ENCODE measurements at places on chromosomes 13 and 19.

GRCh38 chr19:42303101-42303464, 659 bp upstream of the PAFAH1B3 start:
- no peak for DNase-seq

- DNase-seq: no peak
These were observed 135.1 kb downstream of the FREM2 start for GRCh38 chr13:38821770-38822551.

GRCh38 chr19:35791814-35792279, 16.5 kb downstream of the ARHGAP33 start:
- DNase-seq: no peak

- no peak for DNase-seq
These were observed 57.3 kb downstream of the SMARCA4 start for GRCh38 chr19:11018179-11018578.

DNA sequence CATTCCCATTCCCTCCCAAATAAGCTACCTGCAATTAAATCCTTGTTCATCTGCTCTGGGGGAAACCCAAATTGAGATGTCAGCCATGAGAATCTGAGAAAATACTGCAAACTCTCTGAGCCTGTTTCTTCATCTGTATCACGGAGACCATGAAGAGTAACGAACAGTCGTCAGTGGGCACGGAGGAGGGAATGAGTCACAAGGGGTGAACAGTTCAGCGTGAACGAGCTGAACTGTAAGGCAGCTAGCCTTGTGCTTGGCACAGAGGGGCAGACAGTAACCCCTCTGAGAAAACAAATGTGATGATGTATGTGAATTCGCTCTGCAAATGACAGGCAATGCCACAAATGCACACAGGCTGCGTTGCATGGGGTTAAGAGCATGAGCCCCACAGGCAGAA, 288.7 kb downstream of the FOXO1 start:
- DNase-seq: no peak

DNA sequence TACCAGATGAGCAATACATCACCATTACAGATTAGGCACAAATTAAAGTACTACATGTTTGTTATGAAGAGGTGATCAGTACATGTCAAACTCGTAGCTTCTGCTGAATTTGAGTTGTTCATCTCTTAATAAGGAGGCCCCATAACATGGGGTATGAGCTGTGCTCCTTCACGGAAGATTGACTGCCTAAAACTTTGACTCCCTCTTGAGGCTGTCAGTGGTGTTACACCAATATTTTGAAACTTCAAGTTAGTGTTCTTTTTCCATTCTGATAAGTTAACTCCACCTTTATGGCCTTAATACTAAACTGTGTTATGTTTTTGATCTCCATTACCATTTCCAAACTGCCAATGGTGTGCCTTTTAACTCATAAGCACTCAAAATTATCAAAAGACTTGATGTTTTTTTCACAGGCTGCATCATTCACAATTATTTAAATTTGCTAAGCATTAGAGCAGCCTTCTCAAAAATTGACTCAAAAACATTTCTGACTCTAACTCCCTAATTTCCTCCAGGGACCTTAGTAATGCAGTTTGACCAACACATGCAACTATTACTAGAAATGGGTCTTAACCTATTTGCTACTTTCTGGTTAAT, 1591.5 kb downstream of the PCDH9 start:
- no peak for DNase-seq

DNA sequence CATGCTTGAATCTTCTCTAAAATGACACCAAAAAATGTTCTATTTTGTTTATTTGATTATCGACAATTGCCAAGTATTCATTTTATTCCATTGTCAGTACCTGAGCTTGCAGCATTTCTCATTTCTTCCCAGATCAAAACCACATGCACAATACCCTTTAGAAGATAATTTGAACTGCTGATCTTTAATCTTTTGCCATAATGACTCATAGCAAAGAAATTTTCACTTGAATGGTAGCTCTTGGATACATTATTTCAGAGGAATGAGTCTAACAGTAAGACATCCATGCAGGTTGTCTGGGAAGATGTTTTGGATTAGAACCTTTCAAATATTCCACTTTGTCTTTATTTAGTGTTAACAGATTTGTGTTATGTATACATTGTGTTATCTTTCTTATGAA, 42.0 kb upstream of the RXFP2 start:
- no peak for DNase-seq

DNA sequence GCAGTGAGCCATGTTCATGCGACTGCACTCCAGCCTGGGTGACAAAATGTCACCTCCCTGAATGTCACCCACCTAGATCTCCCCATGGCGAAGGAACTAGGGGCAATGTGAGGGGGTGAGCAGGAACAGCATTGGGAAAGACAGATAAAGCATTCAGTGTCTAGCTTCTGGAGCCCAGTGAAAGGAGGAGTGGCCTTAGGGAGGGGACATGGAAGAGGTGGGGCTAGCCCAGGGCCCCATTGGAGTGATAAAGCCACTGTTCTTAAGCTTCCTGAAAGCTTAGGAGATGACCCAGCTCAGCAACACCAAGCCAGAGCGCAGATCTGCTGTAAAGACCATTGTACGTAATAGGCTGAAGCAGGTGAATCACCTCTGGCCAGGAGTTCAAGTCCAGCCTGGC, 13.0 kb upstream of the KCNN1 start:
- no peak for DNase-seq

DNA sequence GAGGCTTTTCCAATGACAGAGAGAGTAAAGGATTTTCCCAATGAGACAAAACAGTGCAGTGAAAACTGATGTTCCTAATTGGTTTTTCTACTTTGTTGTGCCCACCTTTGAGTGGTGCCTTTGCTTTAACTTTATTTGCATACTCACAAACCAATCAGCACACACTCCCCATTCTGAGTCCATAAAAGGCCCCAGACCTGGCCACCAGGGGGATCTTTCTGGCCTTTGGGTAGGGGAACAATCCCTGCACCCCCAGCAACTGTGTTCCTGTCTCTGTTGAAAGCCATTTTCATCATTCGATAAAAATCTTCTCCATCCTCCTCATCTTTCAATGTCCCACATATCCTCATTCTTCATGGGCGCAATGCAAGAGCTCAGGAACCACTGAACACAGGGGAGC, 252.8 kb downstream of the B3GLCT start:
- DNase-seq: no peak

DNA sequence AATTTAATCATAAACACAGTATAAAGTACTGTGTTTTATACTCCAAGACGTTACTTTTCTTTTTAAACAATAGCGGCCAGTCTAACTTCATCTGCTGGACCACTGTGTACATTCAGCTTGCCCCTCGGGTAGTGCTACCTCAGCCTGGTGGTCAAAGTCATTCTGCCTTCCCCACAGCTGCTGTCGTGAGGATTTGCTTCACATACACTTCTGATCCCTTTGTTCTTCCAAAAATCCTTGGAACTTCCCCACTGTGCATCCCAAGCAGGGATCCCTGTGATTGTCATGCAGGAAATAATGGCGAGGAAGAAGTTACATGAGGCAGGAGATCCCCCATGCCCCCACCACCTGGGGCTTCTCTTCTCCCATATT, 234.9 kb upstream of the STARD13 start:
- DNase-seq: no peak

DNA sequence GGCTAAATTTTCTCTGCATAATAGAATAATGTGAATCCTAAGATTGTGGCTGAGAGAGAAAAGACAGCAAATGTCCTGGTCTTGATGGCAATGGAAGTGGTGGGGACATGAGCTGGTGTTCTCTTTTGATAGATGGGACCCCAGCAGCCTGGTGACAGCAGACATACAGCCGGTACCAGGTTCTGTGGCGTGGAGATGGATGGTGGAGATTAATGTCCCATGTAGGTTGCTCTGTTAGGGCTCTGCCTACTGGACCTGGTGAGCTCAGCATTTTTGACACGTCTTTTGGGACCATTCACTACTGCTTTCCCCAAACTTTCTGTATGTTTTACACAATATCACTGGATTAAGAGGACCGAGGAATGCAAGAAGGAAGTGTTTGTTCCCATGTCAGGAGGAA, 8.2 kb upstream of the SIGLEC14 start:
- DNase-seq: no peak

DNA sequence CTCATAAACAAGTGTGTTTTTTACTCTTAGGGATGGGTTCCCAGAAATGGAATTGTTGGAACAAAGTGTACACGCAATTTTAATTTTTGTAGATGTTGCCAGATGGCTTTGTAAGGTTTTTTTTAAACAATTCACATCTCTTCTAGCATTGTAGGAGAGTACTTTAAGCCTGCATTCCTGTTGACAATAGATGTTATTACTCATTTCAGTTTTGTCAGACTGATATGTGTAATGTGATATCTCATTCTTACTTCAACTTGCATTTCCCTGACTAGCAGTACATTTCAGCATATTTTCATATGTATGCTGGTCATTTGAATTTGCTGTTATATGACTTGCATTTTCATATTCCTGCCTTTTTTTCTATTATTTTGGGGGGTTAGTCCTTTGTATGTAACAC, 186.6 kb upstream of the SLITRK6 start:
- DNase-seq: no peak

DNA sequence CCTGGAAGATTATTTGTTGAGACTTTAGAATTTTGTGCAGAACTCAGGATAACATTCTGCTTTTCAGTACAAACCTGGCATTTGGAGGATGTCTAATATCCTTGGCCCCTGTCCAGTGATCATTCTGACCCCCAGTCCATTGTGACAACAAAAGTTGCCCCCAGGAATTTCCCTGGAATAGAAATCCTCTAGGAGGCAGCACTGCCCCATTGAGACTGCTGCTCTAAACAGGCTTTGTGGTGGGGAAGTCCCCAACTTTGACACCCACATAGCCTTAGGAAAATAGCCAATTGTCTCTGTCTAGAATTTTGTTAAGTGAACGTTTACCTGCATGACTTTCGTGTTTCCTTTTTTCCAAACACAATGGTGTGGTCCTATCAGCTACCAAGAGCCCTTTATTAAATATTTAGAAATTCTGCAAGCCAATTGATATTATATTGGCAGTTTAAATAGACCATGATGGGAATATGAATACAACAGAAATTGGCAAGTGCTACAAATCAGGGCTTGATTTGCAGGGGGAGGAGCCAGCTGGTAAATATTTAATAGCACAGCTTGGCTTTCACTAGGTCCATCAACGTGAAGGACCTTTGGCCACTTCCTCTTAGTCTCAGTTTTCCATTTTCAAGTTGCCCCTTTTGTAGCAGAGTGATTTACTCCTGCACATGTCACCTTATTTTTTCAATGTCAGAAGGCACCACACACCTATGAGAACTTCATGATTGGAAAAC, 451.7 kb downstream of the EFNB2 start:
- no peak for DNase-seq

- DNase-seq: no peak
These were observed 940.8 kb upstream of the PCDH9 start for GRCh38 chr13:68170961-68171360.

GRCh38 chr19:1882786-1883692, 2.3 kb downstream of the ABHD17A start:
- no peak for DNase-seq

- no peak for DNase-seq
These were observed 591.7 kb downstream of the GPC6 start for GRCh38 chr13:93818345-93818744.
